Activated naive CD8-positive, alpha-beta T cell treated with anti-CD3 and anti-CD28 coated beads, Interleukin-2, amount 50 U/mL, for 24 hours (primary cell): ENCODE measurements at places on chromosomes 11 and 22.

- DNase-seq: no peak
Observed at GRCh38 chr11:113091481-113091780, 130.2 kb downstream of the NCAM1 start.

DNA sequence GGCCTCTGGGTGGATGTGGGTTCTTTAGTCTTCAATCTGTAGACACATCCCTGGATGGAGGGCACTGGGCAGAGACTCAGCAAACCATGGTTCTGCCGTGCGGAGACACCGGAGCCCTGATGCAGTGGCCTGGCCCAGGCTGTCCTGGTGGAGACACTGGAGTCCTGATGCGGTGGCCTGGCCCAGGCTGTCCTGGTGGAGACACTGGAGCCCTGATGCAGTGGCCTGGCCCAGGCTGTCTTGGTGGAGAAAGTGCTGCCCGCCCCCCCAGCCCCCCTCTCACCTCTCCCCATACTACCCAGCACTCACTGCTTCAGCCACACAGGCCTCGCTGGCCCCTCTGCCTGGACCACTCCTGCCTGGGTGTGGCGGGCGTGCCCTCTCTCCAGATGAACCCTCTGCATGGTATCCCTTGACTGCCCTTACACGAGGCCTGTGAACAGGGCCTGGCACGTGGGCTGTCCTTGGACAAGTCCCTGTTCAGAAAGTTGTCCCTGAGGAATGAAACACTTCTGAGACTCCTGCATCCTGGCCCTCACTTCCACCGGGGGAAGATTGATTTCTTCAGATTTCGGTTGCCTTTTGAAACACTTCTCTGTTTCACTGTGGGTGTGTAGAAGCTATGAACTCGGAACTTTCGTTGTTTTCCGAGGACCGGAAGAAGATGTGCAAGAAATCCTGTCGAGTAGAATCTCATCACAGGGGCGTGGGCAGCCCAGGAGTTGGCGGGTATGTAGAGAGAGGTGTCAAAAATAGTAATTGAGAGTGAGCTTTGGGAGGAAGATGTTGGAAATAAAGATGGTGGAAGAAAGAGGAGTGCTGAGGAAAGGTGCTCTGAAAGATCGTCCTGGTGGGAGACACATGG lies 26.2 kb downstream of the IGHMBP2 start:
- no peak for DNase-seq

DNA sequence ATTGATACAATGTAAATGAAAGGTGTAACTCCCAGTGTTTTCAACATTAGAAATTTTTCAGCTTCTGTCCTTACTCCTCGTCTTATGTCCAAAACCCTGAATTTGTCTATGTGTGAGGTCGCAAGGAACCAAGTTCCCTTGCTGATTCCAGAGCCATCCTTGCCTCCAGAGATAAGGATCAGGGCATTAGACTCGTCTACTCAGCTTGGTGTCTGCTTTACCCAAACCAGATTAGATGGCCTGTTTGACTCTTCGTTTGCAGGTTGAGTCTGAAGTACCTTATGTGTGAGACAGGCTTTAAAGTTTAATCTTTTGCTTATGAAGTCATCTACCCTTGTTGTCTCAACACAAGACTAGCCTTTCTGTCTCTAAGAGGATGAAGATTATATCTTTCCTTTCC lies 55.6 kb downstream of the SPECC1L start:
- no peak for DNase-seq

- peak; percentile 29 for DNase-seq
Observed at GRCh38 chr11:66970807-66971442, 4.2 kb upstream of the C11orf86 start.

GRCh38 chr11:10397226-10397987 lies 57.7 kb upstream of the AMPD3 start:
- DNase-seq: no peak

GRCh38 chr11:120067438-120068113 lies 70.3 kb downstream of the TRIM29 start:
- DNase-seq: no peak

GRCh38 chr22:48824712-48825651 lies 1002.7 kb downstream of the BRD1 start:
- no peak for DNase-seq

DNA sequence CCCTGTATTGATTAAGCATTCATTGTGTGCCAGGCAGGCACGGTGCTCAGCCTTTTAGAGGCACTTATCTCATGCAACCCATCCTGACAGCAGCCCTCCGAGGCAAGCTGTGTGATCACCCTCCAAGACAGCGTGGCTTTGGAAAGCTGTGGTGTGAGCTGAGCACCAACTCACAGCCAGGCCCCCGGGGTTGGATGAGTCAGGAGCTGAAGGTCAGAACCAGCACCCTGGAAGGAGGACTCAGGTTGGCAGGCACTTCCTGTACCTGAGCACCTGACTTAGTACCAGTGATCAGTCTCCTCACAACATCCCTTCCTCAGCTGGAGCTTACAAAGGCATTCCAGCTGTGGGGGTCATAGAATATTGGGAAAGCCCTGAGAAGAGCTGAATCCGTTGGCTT lies 9.0 kb downstream of the PATZ1 start:
- peak; percentile 64 for DNase-seq

- no peak for DNase-seq
Observed at GRCh38 chr22:19962909-19963806, 21.5 kb upstream of the TXNRD2 start.

DNA sequence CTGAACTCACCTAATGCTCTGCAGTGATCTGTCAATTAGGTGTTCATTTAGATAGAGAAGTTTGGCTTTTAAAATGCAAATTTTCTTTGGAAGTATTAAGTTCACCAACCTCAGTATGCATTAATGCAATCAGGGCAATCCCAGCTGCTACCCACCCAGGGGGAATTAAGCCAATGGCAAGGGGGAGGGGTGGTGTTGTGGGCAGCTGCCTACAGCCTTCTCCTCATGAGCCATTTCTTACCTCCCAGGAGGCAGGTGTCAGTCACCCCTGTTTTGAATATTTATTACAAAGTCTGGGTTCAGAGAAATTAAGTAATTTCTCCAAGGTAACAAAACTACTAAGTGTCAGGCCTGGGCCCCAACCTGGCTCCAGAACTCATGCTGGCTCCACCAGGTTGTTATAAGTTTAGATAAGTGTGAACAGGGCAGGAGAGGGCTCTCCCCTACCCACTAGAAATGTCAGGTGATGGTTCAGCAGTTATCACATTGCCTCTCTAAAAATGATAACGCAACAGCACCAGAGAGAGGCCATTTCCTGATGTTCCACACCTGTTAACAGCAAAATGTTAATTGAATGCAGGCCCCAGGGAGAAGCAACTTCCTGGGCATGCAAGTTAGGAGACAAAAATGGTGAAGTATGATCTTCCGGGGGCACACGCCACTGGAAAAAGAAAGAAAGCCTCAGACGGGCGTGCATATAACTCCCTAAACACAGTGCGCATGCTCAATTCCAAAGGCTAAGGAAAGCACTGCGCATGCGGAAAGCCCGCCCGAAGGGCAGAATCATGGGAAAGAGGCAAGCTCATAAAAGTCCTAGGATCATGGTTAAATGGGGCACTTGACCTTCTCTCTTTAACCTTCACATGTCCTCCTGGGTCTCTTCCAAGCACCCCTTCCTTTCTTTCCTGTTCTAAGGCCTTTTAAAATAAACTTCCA lies 35.4 kb upstream of the GNAZ start:
- DNase-seq: no peak

- no peak for DNase-seq
Observed at GRCh38 chr11:131760091-131761061, 390.0 kb downstream of the NTM start.

GRCh38 chr22:30770716-30771115 lies 76.0 kb downstream of the OSBP2 start:
- DNase-seq: no peak

GRCh38 chr11:64754124-64754918 lies 5.5 kb downstream of the PYGM start:
- no peak for DNase-seq

DNA sequence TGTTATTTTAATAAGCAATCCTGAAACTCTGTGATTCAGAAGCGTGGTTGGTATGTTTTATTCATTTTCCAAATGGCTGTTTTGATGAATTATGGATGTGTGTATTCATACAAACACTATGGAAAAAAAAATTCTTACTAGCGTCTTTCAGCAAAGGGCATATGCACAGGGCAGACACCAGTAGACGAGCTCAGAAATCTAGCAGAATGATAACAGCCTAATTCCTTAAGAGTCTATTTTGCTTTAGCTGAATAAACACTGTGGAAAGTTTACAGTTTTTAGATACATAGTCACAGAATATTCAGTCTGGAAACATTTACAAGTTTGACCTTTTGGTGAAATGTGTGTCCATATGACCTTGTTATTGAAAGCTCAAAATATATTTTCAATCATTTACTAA lies 418.8 kb upstream of the LUZP2 start:
- no peak for DNase-seq

- DNase-seq: no peak
Observed at GRCh38 chr11:86918973-86919372, 36.2 kb downstream of the FZD4 start.

DNA sequence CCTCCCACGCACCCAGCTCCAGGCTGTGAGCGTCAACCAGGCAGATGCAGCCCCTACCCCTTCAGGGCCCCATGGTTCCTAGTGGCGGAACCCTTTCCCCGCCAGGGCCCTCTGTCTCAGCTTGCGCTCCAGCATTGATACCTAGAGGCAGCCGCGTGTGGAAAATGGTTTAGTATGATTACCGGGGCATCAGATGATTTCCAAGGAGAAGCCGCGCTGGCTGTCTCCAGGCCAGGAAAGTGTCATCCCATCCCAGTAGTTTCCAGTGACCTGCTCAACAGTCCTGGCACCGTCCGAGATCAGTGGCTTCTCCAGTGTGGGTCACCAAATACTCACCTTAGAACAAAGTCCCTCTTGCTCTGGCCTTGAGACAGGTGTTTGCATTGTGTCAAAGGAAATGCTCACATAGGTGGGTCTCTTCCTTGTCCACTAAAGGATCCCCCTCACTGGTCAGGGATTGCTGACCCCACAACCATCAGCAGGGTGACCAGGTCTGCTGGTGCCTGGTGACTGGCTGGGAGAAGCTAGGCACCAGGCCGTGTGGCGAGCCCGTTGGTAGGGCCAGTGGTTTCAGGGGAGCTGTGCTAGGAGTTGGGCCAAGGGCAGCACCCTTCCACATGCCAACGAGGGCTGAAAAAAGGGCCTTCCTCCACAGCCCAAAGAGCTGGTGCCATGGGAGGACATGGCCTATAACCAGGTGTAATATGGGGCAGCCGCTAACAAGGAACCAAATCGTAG lies 109.4 kb downstream of the MORC2 start:
- no peak for DNase-seq

DNA sequence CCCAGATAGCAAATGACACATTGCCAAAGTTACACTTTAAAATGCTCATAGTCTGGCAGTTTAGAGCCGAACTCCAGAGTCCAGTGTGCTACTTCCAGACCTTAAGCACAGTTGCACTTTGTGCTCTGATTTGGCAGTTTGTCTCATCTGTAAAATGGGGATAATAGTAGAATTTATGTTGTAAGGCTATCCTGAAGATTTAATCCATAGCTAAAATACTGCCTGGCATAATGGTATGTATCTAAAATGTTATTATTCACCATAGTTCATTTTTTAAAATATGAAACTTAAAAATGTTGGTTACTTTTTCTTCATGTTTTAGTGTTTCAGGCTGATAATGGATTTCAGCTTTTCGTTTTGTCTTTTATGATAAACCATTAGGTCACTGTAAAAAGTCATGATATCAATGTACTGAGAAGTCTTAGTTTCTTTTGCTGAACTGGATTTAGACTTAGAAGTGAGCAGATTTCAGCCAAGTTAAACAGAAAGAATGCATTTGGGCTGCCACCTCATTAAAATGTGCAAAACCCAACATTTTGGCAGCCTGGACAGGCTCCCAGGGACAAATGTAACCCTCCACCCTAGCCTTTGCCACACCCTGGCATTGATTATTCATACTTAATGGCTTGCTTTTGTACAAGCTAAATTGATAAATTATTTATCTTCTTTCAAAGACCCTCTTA lies 933 bp downstream of the OLFML1 start:
- DNase-seq: no peak

- no peak for DNase-seq
Observed at GRCh38 chr11:125174686-125175085, 10.1 kb downstream of the PKNOX2 start.

GRCh38 chr22:24937114-24937513 lies 9.4 kb downstream of the LHFPL7 start:
- no peak for DNase-seq

- DNase-seq: peak; percentile 48
Observed at GRCh38 chr22:36252754-36253522, at the start of gene APOL1. TSS of gene APOL1 (plus strand) at chr22:36253133. CDS start at chr22:36254956, 1,823 bp downstream.

DNA sequence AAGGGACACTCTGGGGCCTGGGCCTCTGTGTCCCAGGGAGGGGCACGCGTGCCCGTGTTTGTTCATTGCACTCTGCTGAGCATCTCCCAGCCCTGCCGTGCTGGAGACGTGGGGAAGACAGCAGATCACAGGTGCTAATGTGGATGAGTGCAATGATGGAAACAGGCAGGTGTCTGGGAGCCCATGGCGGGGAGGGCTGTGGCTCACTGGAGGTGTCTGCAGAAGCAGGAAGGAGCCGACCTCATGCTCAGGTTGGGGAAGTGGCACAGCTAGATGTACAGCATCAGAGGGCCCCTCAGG lies 7.9 kb downstream of the TMEM258 start:
- no peak for DNase-seq

DNA sequence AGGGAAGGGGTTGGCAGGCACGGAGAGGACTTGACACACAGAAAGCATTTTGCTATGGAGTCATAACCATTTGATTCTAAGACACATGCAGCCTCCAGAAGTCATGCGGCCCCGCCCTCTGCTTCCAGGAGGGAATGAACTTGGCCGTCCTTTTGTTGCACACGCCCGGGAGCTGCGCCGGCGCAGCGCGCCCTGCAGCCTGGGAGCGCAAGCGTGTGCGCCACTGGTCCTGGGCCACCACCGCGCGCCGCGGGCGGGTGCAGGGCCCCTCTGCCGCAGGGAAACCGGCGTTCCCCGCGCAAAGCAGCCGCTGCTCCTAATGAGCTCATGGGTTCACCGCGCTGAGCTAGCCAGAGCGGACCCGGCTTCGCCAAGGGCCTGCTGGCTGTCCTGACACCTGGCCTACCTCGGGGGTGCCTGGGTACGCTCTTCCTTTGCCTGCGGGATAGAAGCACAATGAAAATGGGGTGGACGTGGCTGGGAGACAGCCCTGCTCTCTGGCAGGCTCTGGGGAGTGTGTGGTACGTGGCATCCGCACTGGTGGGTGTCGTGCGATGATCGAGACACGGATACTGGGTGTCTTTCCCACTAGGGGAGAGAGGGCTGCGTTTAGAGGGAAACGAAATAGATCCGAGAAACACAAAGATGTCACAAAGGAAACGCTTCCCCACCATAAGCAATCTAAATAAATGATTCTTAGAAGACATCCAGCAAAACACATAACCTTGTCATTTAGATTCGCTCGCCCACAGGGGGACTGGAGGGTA lies 669 bp downstream of the MICAL3 start:
- DNase-seq: peak; percentile 40
